Stimulated activated CD4-positive, alpha-beta T cell treated with anti-CD3 and anti-CD28 coated beads, Interleukin-1b, Interleukin-23, amount 100 ng/mL, for 1 hour (primary cell): ENCODE measurements at places on chromosomes 2 and 18.

- no peak for DNase-seq
Observed at GRCh38 chr18:6055711-6056110, 160.4 kb upstream of the TMEM200C start.

DNA sequence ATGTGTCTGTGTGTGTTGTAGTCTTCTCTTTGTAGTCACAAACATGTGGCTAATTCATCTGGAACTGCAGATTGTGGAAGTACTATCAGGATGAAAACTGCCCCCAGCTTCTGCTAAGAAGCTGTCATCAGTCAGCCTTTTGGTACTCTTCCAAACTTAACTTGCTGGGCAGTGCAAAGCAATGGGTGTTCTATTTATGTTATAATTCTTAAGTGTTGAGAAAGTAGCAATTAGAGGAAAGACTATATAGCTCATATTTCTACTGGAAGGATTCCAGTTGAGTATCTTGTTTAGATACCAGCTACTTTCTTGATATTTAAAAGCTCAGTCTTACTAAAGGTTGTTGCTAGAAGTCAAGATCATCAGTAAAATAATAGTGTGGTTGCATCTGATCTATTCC, 52.1 kb downstream of the SLC38A11 start:
- no peak for DNase-seq

DNA sequence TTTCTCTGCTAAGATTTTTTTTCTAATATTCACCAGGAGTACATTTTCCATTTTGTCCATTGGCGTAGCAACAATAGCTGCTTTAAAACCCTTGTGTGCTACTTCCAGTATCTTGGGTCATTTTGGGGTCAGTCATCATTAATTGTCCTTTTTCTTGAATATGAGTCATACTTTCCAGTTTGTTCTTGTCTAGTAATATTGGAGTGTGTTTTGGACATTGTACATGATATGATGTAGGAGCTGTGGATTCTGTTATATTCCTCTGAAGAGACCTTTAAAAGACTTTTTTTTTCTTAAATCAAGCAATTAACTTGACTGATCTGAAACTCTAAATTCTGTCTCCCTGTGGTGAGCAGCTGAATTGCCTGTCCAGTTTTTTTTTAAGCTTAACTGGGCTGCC, 40.8 kb downstream of the AGPS start:
- no peak for DNase-seq

DNA sequence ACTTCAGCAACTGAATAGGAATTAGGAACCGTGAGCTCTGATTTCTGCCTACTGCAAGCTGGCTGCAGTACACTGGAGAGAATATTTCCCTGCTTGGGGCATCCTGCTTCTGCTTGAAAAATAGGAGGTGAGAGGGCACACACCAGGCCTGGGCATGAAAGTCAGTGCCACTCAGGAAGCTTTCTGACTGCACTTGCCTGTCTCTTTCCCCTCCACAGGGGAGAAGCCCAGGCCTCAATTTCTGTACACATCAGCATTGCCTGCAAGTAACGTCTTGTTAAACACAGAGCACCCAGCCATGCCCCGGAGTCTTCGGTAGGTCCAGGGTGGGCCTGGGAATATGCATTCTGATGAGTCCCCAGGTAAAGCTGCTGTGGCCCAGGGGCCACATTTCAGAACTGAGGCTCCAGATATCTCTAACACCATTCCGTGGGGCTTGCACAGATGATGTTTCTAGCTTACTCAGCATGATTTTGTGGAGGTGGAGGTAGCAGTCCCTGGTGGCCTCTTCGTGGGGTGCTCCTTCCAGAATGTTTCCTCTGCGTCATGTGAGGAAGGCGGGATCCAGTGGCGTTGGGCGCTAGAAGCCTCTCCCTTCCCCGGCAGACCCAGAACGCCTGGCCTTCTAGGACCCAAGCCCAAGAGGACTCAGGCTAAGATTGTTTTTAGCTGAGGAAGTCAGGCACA, 114.1 kb downstream of the ZBTB7C start:
- no peak for DNase-seq

GRCh38 chr18:62399781-62400308, 74.7 kb downstream of the TNFRSF11A start:
- no peak for DNase-seq
